Activated T-cell treated with anti-CD3 and anti-CD28 coated beads, Interleukin-2, amount 50 U/mL, for 4 hours (primary cell): ENCODE measurements at places on chromosomes 5 and 9. TPM values are rescaled to one million over a fixed set of nuclear protein-coding genes. Genes with fewer than 3 reads are reported as not detected.

Gene PCDHGA3
- total RNA-seq = not detected

Gene PPP3R2
- not detected for total RNA-seq

Gene PCDHA7
- not detected for total RNA-seq

Gene ACTBL2
- total RNA-seq = not detected

Gene FAM81B
- not detected for total RNA-seq

Gene SLCO4C1
- total RNA-seq = not detected

Gene FCN2
- not detected for total RNA-seq

Gene TSSK1B
- not detected for total RNA-seq

Gene TNC
- 0.51 TPM for total RNA-seq

Gene CETN3
- 28.4 TPM for total RNA-seq

Gene CER1
- not detected for total RNA-seq
